HCT116 (cell line): ENCODE measurements at places on chromosomes 7 and 10.

DNA sequence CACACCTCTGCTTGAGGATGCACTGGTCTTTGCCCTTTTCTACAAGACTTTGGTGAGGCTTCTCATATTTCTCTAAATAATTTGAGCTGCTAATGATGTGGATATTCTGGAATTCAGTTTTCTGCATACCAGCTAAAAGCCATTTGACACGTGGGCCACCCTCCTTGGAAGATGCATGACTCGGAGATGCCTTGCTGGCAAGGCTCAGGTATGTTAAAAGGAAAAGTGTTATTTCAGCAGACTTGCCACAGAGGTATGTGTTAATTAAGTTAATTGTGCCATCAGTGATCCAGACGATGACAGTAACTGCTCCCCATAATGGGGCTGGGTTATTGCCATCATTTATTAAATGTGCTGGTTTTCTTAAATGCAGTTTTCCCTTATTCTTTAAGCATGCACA, 8.8 kb upstream of the GFRA1 start:
- no peak for DNase-seq

DNA sequence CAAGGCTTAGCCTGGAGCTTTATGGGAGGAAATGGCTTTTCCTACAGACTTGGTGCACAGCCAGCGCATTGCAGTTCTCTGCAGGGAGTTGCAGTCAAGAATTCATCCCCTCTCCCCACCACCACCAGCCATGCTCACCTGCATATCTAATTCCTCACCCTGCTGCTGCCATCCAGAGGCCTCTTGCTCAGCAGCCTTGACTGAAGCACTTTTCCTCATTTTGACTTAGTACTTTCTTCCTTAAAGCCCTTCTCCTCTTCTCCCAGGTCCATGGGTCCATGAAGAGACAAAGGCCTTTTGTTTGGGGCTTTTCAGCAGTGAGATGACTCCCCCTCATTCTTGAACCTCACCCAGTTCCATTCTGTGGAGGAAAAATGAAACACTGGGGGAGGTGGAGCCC, 39.7 kb upstream of the GPR141 start:
- DNase-seq = no peak

- DNase-seq = no peak
These were observed 374.8 kb downstream of the INHBA start for GRCh38 chr7:41328131-41328530.

- no peak for DNase-seq
These were observed 29.0 kb upstream of the PRSS1 start for GRCh38 chr7:142720172-142720773.

- no peak for DNase-seq
These were observed 885.7 kb upstream of the CELF2 start for GRCh38 chr10:10132009-10132408.

GRCh38 chr7:142636751-142637150, 112.5 kb upstream of the PRSS1 start:
- DNase-seq = no peak

DNA sequence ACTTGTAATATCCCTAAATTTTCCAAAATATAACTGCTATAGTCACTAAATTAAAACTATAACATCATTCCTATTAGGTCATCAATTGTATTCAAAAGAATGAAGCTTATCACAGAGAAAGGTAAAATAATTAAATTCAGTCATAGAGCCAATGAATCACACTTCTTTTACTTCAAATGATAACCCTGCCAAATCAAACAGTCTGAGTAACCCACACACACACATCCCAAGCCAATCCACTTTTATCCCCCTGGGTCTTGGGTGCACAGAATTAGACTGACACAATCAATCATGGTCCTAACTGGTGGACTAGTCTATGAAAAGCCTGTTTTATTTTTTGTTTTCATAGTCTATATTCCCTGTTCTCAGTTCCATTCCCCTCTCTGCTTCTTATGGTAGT, 25.6 kb downstream of the CTNNA3 start:
- DNase-seq = no peak
